Activated CD8-positive, alpha-beta memory T cell treated with anti-CD3 and anti-CD28 coated beads for 1 hour (primary cell): ENCODE measurements at places on chromosomes 2 and 18.

- DNase-seq = no peak
Measured at GRCh38 chr2:196592331-196592910, 47.1 kb upstream of the CCDC150 start.

DNA sequence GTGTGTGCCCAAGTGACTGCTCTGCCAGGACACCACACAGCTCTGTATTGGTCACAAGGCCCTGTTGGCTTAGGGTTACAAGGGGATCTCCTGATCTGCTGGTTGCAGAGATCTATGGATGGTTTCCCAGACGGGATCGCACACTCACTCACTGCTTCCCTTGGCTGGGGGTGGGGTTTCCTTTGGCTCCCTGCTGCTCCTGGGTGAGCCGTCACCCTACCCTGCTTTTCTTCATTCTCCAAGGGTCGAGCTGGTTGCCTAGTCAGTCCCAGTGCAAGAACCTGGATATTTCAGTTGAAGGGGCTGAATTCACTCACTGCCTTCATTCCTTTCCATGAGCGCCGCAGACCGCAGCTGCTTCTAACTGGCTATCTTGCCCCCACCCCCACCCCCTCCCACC is 56.3 kb downstream of the GTF3C3 start:
- no peak for DNase-seq

GRCh38 chr2:65786007-65786717 is 353.8 kb upstream of the SPRED2 start:
- no peak for DNase-seq

GRCh38 chr2:38610851-38611801 is 8.4 kb upstream of the HNRNPLL start:
- DNase-seq = no peak

DNA sequence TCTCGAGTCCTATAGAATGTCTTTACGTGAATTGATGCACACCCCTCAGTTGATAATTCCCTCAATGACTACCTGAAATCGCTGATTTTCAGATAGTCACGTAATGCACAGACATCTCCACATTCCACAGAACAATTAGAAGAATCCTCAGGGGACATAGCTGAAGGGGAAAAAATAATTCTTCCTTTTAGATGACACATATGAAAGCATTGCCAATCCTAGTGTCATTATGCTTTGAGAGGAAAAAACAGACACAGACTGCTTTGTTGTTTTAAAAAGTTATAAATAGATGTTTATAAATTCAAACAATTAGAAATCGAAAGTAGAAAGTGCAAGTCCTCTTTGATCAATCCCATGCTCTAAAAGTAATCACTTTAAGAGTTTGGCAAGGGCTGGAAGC is 100.6 kb upstream of the FN1 start:
- no peak for DNase-seq

GRCh38 chr2:180677200-180677599 is 303.2 kb upstream of the UBE2E3 start:
- no peak for DNase-seq

DNA sequence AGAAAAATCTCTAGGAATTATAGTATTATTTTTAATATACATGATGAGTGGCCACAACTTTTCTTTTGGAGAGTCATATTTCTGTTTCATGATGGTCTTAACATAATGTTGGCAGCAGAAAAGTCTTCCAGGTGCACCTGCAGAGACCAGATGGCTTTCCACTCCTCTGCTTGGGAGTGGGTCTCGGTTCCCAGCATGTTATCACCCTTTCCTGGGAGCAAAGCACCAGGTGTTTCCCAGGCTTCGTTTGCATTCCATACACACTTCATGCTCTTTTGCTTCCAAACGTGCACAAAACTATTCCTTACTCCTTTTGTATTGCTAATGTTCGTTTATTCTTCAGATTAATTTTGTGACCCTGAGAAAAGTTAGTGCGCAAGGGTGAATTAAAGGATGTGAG is 305.2 kb downstream of the CDH2 start:
- DNase-seq = no peak

GRCh38 chr2:207385903-207386302 is 143.9 kb upstream of the CREB1 start:
- no peak for DNase-seq

GRCh38 chr18:55517055-55517454 is 70.9 kb downstream of the TCF4 start:
- no peak for DNase-seq

- no peak for DNase-seq
Measured at GRCh38 chr18:7102131-7102530, 15.5 kb downstream of the LAMA1 start.

DNA sequence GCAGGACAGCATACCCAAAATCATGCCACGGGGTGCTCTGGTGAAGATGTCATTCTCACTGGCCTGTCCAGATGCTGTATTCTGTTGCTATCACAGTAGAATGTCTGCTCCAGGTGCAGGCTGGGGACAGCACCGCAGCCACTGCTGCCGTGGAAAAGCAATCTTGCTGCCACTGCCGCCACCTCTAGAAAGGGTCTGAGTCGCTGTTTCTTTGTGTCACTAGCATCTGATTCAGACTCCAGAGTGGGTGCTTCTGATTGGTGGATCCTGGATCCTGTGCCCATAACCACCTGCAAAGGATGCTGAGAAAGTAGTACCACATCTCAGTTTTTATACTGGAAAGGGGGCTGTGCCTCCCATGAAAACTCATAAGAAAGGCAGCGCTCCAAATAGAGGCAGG is 45.3 kb upstream of the CTLA4 start:
- DNase-seq = no peak

- DNase-seq = no peak
Measured at GRCh38 chr2:190947141-190947540, 66.5 kb downstream of the GLS start.

DNA sequence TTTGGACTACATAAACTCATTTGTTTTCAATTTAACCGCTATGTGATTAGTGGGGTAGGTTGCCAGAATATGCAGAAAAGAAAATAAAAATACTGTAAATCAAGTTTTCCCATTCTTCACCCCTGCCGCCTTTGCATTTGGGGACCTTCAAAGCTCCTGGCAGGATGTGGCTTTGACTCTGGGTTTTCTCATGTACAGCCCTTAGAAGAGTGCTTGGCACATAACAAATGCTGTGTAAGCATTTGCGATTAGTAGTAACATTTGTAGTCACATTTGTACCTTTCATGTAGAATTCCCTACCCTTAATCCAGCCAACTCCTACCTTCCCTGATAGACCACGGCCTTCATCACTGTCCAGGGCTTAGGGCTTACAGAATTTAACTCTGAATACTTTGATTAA is 262.6 kb downstream of the MREG start:
- DNase-seq = no peak

GRCh38 chr2:44169155-44169898 is 652 bp downstream of the PPM1B start:
- no peak for DNase-seq

GRCh38 chr2:24403168-24403831 is 43.0 kb upstream of the ITSN2 start:
- DNase-seq = no peak

DNA sequence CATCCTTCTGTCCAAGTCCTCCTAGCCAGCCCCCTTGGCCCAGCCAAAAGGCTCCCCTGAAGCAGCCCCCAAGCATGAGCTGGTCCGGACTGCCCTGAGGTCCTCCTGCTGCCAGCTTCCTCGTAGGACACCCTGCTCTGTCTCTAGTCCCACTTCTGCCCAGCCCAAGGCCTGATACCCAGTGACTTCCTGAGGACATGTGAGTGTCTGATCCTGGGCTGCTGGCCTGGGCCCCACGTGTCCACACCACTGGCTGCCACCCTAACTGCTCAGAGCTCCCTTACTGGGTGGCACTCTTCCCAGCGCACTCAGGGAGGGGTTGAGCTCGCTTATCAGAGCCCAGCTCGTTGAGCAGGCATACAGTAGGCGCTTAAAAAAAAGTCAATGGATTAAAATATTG is 34.4 kb upstream of the PDIA6 start:
- no peak for DNase-seq

- no peak for DNase-seq
Measured at GRCh38 chr18:22210311-22210754, 40.9 kb downstream of the GATA6 start.

DNA sequence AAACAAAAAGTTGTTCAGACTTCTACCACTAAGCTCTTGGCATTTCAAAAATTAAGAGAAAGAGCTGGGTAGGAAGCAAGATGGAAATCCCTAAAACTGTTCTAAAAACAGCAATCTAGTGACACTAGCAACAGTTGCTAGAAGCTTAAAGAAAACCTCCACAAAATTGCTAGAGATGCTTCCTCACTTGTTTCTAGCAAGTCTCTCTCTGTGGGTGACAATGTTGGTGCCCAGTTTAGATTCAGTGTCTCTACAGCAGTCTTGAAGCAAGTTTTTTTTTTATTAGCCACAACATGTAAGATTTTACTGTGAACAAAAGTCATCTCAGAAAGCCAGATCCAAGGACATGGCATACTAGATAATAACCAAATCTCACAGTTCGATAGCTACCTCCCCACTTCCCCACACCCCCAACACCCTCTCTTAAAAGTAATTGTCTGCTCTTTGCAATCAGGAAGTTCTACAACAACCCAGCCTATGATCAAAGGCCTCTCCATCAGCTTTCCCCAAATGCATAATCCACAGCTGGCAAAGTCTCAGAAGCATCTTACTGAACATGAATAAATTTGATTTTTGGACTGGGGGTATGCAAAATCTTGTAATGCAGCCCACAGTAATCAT is 70.0 kb downstream of the ANKRD44 start:
- DNase-seq = no peak

GRCh38 chr2:11684894-11685460 is 15.0 kb upstream of the NTSR2 start:
- no peak for DNase-seq

DNA sequence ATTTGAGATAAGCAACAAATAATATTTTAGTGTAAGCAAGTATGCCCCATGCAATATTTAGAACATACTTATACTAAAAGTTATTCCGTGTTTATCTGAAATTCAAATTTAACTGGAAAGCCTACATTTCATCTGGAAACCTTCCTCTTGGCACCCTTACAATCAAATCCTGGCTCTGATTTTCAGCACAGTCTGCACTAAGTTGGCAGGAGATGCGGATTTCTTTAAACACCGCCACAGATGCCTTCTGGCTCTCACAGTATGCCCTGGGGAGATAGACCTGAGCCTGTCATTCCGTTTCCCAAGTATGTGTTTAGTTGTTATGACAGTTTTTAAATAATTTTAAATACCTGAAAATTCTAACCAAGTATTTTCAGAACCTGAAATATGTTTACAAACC is 7.3 kb upstream of the MLPH start:
- DNase-seq = no peak

DNA sequence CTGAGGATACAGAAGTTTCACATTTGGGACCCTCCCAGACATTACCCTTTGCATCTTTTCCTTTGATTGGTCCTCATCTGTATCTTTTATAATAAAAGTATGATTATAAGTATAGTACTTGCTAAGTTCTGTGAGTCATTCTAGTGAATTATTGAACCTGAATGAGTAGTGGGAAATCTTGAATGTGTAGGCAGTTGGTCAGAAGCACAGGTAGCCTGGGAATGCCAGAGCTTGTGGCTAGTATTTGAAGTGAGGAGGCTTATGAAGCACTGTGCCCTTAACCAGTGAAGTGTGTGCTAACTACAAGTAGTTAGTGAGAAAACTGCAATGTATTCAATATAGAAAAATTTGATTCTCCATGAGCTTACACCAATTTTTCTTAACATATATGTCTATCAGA is 257.6 kb downstream of the GRB14 start:
- no peak for DNase-seq

DNA sequence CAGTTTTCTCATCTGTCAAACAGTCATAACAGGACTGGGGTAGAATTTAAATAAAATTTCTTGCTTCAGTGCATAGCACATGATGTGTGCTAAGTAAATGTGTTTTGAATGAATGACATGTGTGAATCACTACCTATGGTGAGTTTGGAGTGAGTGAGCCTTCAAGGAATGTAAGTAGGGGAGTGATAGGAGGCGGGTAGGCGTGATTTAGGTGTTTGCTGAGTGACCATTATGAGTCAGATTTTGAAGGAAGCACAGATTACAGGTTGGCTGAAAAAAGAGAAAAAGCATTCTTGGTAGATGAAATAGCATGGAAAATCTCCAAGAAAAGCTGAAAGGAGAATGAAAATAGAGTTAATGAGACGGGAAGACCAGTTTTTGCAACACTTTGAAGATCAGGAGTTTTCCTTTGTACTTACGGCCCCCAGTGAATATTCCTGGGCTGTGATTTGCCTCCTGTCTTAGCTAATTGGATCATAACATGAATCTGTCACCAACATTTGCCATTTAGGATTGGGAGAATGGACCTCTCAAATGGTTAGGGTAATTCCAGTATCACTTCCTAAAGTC is 136.9 kb upstream of the GATA6 start:
- DNase-seq = no peak

DNA sequence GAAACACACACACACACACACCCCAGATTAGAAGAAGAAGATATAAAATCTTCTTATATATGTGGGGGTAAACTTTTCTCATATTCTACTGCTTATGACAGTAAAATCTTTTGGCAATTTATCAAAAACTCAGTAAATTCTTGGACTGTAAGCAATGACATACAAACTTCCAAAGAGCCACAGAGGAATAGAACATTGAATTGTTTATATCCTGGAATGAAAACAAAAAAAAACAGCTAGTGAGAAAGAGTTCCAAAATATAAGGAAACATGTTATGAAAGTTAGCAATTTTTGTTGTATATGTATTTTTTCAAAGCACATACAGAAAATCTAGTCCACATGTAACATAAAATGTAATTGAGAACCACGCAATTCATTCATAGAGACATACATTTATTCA is 764.9 kb downstream of the DSC3 start:
- DNase-seq = no peak

DNA sequence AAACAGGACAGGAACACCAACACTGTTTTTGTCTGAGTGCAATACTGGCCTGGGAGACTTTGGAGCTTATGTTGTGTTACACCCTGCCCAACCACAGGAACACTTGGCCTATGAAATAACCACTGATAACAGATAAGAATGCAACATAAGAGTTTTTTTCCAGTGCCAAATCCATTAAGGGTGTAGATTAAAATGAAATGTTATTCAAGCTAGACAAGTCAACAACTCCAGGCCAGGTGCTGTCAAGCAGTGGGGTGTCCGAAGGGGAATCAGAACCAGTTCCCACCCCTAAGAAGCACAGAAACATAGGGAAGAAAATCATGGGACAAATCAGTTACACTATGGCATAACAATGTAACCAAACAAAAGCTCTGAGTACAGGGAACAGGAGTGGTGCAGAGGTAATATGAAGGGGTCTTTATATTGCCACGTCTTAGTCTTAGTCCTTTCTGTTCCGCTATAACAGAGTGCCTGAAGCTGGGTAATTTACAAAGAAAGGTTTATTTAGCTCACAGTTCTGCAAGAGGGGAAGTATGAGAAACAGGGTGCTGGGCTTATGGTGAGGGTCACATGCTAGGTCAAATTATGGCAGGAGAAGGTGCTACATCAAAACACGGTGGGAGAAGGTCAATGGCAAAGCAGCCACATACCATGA is 3.8 kb downstream of the AFG3L2 start:
- no peak for DNase-seq

DNA sequence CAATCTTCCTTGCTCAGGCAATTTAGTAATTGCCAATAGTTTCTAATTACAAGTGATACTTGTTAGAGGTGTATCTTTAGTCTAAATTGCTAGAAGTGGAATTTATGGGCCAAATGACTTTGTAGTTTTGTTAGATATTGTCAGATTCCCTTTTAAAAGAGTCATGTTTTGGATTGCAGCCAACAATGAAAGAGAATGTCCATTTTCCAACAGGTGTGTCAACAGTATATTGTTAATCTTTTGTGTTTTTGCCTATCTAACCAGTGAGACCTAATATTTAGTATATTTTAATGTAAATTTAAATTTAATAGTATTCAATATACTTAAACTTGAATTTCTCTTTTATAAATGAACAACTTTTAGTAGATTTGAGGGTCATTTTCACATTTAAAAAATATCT is 259.4 kb upstream of the ETAA1 start:
- DNase-seq = no peak

- no peak for DNase-seq
Measured at GRCh38 chr2:158567208-158567607, 110.5 kb downstream of the PKP4 start.
